ENCODE measurements at places on chromosomes 11 and 22.

GRCh38 chr11:65438257-65439151 lies 15.9 kb downstream of the NEAT1 start:
- DNase-seq: no peak

GRCh38 chr11:76788661-76789442 lies 5.7 kb downstream of the TSKU start:
- no peak for DNase-seq

DNA sequence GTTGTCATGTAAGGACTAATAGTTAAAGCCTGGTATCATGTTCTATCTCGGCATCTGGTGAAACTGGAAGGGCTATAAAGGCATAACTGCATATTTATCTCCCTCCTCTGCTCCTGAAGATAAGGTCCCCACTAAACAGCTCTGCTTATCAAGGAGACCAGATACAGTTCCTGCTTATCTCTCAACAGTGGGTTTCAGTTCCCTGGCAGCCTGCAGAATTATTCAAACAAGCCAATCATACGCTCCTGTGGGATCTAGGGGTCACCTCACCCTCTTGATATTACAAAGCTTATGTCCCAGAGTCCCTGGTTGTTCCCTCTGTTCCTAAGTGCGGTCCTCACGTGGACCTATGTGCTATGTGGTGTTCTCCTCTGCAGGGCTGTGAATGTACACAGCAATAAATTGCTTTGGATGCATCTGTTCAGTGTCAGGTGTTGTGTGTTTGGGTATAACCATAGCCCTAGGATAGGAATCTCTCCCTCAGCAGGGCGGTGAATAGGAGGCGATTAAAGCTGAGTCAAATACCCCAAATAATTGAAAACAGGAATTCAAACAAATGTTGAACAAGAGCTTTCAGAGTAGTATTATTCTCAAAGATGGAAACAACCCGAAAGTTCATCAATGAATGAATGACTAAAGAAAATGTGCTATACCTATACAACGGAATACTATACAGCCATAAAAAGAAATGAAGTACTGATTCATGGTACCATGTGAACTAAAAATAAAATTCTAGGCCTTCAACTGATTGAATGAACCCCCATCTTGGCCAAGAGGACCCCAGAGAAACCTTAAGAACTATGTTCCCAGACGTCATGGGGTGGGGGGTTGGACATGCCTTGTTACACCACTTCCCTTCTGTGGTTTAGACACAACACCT lies 3.1 kb upstream of the OOSP4A start:
- DNase-seq: no peak

DNA sequence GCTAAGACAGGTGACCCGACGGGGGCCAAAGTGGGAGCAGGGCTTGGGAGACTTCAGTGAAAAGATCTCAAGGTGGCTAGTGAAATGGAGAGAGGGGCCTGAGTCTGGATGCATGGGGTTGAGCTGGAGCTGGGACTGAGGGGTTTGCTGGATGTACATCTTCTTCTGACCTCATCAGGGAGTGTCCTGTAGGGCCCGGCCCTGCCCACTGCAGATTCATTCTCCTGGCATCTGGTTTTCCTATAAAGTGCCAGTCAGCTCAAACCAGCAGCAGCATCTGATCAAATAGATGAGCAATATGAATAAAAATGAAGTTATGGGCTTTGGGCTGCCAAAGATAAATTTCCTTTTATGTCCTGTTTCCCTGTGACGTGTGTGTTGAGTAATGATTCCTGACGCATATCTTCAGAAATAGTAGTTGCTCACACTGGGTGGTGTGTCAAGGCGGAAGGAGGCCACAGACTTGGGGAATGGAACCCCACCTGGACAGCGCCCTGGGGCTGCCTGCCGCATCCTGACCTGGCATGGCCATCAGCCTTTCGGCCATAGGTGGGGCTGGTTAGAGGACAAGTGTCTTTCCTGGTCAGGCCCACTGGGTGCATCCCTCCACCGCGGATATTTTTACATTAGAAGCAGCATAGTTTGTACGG lies 135.4 kb downstream of the OSBP2 start:
- DNase-seq: no peak

- no peak for DNase-seq
Measured at GRCh38 chr11:47125083-47125482, 51.6 kb downstream of the ARFGAP2 start.

DNA sequence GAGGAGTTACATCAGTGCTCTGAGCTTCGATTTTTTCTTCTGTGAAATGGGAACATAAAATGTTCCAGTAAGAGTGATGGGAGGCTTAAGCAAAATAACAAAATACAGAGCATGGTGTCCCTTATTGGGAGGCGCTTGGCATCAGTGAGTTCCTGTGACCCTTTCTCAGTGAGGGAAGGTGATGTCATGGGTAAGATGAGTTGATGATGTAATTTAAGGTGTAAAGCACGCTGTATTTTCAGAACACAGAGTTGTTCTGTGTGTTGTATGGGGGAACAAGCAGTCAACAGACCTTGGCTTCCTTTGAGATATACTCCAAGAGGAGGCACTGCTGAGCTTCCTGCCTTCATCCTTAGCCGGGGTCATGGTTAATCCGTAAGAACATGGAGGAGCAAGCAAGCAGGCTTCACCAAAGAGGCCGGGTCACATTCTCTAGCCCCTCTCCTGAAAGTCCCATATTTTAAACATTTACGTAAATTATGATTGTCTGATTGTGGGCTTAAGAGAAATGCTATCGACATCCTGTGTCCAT lies 266.7 kb downstream of the LARGE1 start:
- no peak for DNase-seq

DNA sequence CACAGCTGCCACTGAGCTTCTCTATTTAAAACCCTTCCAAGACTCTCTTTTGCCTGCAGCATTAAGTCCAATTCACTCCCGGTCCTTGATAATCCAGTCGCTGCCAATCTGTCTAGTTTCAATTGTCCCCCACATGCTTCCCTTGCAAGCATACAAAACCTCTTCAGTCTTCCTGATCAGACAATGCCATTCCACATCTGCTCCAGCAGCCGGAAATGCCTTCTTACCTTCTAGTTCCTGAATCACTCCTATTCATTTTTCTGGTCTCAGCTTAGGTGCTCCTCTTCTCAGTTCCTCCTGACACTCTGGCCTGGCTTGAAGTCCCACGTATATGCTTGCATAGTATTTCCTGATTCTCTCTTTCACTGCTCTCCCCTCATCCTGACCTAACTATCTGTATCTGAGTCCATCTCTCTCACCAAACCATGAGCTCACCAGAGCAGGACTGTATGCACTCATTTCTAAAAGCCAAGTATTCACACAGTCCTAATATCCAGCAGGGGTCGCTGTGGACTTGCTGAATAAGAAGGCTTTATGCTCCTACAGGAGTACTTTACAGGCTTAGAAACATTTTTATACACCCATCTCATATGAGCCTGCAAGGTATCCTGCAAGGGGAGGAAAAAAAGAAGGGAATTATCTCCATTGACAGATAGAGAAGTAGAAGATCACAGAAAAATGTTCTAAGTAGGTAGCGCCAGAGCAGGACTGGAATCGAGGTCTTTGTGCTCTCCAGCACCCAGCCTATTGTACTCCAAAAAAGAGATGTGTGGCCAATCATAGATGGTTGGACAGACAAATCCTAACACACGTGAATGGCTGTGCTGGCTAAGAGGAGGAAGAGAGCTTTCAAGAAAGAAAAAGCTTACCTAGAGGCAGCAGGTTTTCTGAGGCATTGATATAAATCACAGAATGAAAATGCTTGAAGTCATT lies 19.2 kb downstream of the XRRA1 start:
- peak; percentile 66 for DNase-seq

- DNase-seq: no peak
Measured at GRCh38 chr11:114087025-114087424, 27.5 kb downstream of the ZBTB16 start.

GRCh38 chr22:19457828-19458428 lies 10.4 kb upstream of the C22orf39 start:
- DNase-seq: no peak

GRCh38 chr22:43427296-43428004 lies 15.6 kb downstream of the MPPED1 start:
- no peak for DNase-seq

DNA sequence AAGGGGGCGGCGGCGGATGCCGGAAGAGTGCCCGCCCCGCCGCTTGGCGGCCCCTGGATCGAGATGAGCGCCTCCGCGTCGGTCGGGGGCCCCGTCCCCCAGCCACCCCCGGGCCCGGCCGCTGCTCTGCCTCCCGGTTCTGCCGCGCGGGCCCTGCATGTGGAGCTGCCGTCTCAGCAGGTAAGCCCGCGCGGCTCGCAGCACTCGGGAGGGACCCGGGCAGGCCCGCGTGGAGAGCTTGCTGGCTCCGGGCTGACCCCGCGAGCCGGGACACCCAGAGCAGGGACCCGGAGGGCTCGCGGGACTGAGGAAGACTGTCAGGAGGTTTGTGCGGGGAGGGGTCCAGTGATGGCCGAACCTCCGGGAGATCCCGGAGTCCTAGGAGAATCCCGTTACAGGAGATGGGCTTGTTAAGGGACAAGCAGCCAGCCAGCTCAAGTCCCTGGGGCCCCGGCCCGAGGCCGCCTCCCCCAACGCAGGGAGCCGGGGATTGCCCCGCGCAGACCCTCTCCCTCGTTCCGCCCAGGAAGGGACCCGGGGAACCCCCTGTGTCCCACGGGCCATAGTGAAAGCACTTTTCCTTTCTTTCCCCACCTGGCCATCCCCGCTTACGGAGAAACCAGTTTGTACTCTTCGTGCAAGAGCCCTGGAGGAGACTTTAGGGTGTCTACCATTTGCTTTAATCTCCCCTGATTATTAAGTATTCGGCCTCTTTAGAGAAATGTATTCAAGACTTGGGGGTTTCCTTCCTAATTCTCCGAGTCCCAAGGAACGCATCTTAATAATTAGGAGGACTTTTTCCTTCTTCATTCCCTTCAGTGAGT lies 547 bp downstream of the UVRAG start:
- DNase-seq: no peak

- DNase-seq: no peak
Measured at GRCh38 chr11:30911247-30911646, 325.1 kb upstream of the MPPED2 start.

GRCh38 chr22:49230194-49230577 lies 597.5 kb downstream of the BRD1 start:
- no peak for DNase-seq

DNA sequence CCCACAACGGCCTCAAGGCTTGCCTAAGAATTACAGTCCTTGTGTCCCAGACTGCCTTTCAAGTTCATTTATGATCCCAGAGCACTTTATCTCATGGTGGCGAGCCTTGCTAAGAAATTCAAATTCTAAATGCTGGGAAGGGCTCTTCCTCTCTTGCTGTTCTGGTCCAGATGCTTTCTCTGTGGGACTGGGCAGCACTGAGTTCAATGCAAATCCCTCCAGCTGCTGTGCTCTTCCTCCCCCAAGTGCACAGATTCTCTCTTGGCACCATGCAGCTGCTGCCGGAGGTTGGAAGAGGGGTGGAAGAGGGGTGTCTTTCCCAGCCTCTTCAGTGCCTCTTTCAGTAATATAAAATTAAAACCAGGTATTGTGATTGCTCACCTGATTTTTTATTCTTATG lies 828.0 kb downstream of the DLG2 start:
- no peak for DNase-seq

DNA sequence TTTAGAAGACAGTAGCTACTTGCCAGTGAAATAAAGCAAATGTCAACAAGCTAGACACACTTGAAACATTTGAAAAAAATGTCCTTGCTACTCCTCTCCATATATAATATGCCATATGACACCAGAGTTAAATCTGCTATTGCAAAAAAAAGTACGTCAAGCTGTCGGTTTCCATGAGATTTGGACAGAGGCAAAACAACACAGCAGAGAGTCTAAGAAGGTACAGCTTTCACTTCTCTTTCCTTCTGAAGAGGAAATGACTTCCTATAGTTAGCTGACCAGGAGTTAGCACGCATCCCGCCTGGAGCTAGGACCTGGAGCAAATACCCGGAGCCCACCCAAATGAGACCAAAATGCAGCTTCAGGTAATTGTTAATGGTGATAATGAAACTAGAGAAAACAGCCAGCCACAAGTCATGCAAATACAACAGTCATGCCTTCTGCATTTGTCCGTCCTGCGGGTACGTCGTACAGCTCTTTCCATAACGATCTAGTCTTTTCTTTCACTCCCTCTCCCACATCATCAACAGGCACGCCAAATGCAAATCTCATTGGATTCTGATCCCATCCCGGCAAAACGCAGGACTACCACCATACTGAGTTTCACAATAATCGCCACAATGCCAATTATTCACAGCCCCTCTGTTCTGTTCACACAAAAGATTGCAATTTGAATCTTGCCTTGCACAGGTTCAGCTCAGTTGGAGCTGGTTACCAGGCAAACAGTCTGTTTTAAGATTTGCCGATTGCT lies 395.0 kb upstream of the CCDC90B start:
- DNase-seq: no peak

DNA sequence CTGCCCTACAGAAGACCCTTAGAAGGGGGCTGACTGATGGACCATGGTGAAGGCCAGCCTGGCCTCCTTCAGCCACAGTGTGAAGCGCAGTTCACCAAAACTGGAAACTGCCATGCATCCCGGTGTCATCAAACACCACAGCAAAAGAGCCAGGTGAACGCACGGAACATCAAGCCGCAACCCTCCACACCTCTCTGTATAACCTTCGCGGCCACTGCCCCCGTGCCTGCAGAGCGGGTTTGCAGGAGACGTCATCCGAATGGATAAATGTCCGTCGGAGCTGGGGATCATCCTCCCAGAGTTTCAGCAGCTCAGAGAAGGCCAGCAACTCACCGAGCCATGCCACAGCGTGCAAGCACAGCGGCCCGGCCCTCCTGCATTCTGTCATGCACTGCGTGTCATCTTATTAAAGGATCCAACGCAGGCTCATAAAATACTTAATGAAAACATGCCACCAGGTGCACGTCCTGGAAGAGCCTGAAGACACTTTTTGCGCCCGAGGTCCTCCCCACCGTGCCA lies 309.9 kb downstream of the BRD1 start:
- no peak for DNase-seq

DNA sequence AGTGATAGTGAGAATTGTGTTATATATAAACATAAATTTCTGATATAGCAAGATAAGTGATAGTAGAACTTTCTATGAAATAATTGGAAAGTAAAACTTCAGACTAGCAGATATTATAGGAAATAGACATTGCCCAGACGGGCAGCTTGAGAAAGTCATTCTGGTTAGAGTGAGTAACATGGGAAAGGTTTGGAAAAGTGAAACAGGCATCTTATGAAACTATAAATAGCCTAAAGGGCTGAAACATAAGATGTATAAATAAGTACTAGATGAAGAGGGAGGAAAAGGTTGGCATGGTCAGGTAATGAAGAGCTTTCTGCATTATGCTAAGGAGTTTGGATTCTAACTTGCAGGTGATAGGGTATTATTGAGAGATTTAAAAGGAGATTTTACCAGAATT lies 101.3 kb downstream of the DYNC2H1 start:
- no peak for DNase-seq

DNA sequence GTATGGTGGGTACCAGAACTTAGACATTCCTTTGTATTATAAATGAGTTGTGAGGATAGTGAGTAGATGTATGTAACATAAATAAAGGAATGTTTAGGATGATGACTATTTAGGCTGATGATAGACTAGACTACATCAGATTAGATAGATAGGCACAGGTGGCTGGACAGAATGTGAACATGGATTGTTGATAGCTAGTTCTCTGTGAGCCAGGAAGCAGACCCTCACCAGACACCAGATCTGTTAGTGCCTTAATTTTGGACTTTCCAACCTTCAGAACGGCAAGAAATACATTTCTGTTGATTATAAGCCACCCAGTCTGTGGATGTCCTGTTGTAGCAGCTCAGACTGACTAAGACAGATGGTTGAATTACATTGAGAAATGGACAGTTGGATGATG lies 99.4 kb downstream of the SWAP70 start:
- no peak for DNase-seq
